ENCODE measurements at places on chromosomes 12 and 14.

DNA sequence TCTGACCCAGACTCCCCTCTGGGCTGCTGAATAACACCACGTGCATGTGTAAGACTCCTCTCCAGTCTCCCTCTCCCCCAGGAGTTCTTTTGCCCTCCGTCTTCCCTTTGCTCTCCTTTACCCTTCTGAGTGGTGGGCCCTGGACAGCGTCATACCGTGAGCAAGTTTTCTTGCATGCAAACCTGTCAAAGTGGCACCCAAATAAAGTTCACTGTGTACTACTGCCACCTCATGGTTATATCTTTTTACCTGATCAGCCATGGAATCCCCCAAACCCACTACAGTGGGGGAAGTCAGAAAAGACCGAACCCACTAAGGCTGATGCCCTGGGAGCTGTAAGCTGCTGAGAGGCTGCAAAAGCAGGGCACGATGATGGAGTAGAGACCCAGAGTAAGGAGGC lies 131.1 kb upstream of the VRK1 start:
- no peak for DNase-seq

GRCh38 chr14:89167705-89168104 lies 249.3 kb downstream of the FOXN3 start:
- no peak for DNase-seq

- no peak for DNase-seq
Observed at GRCh38 chr12:64800640-64801039, 23.8 kb upstream of the TBC1D30 start.

DNA sequence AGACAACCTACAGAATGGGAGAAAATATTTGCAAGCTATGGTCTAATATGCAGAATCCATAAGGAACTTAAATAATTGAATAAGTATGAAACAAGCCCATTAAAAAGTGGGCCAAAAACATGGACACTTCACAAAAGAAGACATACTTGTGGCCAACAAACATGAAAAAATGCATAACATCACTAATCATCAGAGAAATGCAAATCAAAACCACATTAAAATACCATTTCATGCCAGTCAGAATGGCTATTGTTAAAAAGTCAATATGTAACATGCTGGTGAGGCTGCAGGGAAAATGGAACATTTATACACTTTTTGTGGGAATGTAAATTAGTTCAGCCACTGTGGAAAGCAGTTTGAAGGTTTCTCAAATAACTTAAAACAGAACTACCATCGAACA lies 945.4 kb upstream of the FLRT2 start:
- DNase-seq = no peak

DNA sequence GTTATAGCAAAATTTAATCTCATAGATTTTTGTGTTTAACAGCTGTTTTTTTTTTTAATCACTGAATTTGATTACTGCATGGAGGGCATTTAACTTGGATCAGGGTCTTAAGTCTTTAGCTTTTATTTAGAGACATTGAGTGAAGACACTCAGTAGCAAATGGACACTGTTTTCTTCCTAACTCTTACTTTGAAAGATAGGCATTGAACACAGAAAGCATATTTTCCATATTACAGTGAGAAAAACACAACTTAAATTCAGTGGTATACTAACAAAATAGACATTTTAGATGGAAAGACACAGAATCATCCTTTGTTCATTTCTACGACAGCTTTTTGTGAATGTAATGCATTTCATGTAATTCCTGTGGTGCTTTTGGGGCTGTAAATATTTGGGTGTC lies 571.8 kb downstream of the PRKD1 start:
- DNase-seq = no peak

- peak; percentile 99 for DNase-seq
Observed at GRCh38 chr14:21437063-21437901, 18.6 kb downstream of the CHD8 start.

- DNase-seq = no peak
Observed at GRCh38 chr14:58078068-58078467, 73.9 kb downstream of the ARMH4 start.

- no peak for DNase-seq
Observed at GRCh38 chr12:32586390-32586789, 92.7 kb upstream of the DNM1L start.

- no peak for DNase-seq
Observed at GRCh38 chr12:108948367-108948766, 68.5 kb downstream of the DAO start.

DNA sequence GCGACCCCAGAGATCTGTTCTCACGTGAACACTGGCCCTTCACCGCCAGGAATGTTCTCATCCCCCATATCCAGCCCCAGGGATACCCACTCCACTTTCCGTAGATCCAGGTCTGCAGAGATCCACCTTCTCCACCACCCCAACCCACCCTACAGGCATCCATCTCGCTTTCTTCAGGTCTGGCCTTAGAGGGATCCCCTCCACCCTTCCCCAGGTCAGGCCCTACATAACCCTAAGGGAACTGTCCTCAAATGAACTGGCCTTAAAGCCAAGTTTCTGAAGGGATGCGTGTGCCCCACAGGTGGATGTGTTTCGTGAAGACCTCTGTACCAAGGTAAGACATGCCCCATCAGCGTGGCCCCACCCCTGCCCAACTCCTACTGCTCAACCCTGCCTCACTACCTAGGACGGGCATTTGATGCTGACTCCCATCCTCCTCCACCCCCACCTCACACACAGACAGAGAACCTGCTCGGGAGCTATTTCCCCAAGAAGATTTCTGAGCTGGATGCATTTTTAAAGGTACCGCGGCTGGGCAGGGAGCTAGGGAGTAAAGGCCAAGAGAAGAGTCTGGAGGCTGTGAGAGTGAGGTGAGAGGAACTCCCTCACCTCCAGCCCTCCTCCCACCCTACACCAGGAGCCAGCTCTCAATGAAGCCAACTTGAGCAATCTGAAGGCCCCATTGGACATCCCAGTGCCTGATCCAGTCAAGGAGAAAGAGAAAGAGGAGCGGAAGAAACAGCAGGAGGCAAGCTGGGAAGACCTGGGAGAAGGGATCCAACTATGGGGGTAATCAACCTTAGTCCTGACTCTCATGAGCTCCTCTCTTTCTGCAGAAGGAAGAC lies 912 bp downstream of the PSME1 start:
- DNase-seq = no peak

- no peak for DNase-seq
Observed at GRCh38 chr14:91515979-91516378, 5.9 kb upstream of the PPP4R3A start.

DNA sequence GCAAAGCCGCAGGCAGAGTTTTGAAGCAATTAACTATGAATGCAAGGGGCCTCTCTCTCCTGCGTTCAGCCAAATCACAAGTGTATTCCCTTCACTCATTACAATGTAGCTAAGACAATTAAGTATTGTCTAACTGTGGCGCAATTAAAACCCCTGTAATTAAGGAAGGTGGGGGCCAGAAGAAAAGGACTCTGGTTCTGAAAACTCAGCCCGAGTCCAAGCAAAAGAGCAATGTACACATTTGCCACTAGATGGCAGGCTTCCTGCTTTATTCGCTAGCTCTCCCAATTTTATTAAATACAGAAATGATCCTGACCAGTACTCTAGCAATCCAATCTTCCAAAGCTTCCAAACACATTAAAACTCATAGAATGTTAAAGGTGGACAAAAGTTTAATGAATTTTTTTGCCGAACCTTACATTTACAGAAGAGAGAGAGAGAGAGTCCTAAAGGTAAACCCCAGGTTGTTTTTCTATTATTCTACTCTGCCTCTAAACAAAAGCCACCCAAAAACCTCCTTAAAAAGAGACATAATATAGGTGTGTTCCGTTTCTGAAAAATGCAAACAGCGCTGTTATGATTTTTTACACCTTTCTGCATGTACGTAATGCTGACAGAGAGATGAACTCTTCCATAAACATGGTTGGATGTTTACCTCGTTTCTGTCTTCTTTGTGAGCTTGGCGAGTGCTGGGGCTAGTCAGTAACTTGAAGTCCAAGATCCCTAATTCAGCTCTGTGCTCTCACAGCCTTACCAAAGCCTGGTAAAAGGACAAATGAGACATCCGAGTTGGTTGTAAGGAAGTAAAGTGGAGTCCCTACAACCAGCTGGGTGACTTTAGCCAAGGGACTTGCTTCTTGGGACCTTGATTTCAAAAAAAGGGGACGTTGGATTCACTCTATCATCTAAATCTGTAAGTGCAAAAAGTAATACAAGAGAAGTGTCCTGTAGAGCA lies 50.9 kb upstream of the VASH1 start:
- no peak for DNase-seq

- DNase-seq = no peak
Observed at GRCh38 chr12:56420411-56420810, 28.8 kb downstream of the TIMELESS start.

- peak; percentile 45 for DNase-seq
Observed at GRCh38 chr12:116599285-116600136, 40.3 kb downstream of the MAP1LC3B2 start.

- no peak for DNase-seq
Observed at GRCh38 chr12:131948166-131948712, 1.5 kb upstream of the EP400 start.

GRCh38 chr12:3042826-3043225 lies 34.4 kb upstream of the TSPAN9 start:
- no peak for DNase-seq

DNA sequence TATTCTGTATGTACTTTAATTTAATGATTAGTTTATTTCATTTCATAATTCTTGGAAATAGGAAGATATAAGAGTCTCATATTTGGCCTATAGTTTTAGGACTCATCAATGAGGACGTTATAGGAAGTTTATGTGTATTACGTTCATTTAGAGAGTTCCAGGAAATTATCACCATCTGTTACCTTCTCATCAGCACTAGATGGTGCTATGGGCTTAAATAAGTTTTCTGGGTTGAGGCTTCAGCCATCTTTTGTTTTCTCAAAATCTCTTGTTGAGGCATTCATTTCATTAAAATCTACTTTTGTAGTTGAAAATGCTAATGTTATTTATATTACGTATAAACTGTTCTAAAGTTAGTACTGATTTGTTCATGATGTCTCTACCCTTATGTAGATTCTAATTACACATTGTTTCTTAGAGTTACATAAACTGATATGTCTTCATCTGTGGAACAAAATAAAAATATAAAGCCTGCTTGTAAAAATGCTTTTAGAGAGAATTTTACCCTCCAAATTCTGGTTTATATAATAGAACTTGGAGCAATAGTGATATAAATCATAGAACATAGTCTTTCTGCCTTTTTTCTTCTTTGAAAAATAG lies 89.2 kb downstream of the CFAP54 start:
- DNase-seq = peak; percentile 61

- DNase-seq = no peak
Observed at GRCh38 chr14:64266239-64266638, 27.9 kb downstream of the ESR2 start.

DNA sequence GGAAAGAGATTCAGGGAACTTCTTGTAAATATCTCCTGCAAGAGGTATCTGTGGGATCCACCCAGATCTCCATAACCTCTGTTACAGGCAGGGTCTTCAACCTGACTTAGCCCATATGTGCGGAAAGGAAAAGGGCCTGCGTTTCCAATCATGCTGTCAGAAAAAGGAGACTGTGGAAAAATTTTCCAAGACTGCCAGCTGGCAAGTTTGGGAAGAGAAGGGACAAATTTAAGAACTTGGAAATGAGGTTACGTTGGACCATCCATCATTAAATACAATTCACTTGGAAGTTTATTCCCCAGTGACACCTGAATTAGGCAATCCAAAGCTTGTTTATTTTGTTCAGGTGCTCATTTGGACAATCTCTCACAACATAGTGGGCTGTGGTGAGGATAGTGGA lies 13.9 kb downstream of the PTHLH start:
- DNase-seq = no peak

DNA sequence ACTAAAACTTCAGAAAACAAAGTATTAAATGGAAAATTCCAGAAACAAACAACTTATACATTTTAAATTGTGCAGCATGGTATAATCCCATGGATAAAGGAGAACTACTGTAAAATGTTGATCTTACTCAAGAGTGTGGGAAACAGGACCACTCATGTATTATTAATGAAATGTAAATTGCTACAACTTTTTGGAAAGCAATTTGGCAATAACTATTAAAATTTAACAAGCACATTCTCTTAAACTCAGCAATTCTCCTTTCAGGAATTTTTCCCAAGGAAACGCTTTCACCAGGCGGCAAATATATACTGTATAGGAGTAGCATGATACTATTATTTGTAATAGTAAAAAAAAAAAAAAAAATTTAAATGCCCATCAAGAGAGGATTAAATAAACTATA lies 284.5 kb upstream of the AMIGO2 start:
- no peak for DNase-seq

DNA sequence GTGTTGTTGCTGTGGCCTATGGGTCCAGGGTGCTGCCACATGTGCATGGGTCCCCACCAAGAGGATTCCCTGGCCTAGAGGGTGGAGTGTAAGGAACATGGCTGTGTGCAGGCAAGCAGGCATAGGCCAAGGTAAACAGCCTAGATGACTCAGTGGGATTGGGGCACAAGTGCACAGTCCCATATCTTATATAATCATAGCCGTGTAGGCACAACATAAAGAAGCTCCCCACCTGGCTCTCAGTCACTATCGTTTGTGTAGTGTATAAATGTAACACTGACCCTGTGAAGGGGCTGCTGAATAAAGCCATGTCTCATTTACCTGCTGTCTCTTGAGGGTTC lies 15.7 kb upstream of the RNASE12 start:
- no peak for DNase-seq

DNA sequence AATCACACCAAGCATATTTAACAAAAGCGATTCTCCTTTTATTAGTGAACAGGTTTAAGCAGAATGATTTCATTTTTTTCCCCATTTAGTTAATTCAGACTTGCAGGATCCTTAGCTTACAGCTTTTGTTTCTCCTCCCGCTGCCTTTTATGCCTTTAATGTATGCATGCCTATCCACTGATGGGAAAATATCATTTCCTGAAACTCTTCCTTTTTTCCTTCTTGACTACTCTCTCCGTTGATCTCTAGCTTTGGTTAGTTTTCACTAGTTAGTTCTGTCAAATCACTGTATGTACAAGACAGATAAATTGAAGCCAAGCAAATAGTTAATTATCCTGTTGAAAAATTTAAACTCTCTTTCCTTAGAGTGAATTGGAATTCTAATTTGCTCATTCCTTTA lies 26.3 kb downstream of the NKX2-1 start:
- DNase-seq = no peak

DNA sequence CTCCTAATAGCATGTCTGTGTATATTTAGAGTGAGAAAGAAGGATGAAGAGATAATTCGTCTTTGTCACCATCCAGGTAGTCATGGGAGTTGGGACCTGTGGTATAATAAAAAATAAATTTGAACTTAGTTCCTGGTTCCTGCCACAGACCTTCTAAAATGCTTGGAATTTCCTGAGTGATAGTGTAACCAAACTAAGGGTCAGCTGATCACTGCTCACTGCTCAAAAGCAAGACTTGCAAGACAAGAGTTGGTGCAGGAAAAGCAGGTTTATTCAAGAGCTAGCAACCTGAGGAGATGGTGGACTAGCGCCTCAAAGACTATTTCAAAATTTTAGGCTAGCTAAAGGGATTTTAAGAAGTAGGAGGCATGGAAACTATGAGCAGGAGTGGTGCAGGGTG lies 19.1 kb downstream of the ANG start:
- DNase-seq = no peak

GRCh38 chr12:66108386-66108785 lies 22.2 kb downstream of the LLPH start:
- DNase-seq = no peak

DNA sequence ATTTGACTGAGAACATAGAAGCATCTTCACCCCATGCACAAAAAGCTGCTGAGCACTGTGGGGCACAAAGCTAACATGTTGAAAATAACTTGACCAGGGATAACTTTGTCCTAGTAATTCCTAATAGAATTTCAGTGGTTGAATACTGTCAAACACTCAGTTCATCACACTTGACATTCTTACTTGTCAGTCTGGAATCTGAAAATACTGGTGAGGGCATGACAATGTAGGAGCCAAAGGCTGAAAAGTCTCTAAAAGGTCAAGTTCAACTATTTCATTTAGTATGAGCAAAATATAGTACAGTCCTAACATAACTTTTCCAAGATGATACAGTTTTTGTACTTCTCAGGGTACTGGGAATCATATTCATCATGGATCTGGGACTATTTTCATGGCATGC lies 504.4 kb upstream of the LMO3 start:
- no peak for DNase-seq
